ENCODE measurements at places on chromosomes 2 and 18.

GRCh38 chr2:8319219-8319618 is 362.6 kb upstream of the ID2 start:
- no peak for DNase-seq

GRCh38 chr2:160541745-160542144 is 48.1 kb upstream of the RBMS1 start:
- DNase-seq = no peak

GRCh38 chr2:68121873-68122679 is 35.6 kb upstream of the PNO1 start:
- peak; percentile 61 for DNase-seq

- no peak for DNase-seq
Observed at GRCh38 chr2:219527076-219527394, 12.8 kb downstream of the ASIC4 start.

GRCh38 chr2:218396688-218397462 is 2.8 kb upstream of the CTDSP1 start:
- no peak for DNase-seq

DNA sequence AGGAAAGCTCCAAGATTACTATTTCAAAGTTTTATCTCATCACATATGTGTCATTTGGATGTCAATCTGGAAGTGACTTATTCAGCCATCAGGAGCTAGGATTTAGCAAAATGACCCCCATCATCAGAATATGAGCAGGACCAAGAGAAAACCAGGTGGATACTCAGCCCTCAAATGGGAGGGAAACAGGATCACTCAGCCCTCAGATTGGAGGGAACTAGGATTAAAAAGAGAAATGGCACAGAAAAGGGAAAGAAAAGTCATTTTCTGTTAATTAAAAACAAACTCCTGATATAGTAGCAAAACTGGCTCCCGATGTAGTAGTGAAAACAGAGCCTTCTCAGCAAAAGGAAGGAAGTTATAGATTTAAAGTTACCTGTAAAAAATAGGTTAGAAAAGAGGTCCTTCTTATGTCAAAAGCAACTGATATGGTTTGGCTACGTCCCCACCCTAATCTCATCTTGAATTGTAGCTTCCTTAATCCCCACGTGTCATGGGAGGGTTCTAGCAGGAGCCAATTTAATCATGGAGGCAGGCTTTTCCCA is 69.0 kb upstream of the MYCN start:
- DNase-seq = no peak

- DNase-seq = no peak
Observed at GRCh38 chr2:33377048-33377447, 99.4 kb upstream of the RASGRP3 start.

DNA sequence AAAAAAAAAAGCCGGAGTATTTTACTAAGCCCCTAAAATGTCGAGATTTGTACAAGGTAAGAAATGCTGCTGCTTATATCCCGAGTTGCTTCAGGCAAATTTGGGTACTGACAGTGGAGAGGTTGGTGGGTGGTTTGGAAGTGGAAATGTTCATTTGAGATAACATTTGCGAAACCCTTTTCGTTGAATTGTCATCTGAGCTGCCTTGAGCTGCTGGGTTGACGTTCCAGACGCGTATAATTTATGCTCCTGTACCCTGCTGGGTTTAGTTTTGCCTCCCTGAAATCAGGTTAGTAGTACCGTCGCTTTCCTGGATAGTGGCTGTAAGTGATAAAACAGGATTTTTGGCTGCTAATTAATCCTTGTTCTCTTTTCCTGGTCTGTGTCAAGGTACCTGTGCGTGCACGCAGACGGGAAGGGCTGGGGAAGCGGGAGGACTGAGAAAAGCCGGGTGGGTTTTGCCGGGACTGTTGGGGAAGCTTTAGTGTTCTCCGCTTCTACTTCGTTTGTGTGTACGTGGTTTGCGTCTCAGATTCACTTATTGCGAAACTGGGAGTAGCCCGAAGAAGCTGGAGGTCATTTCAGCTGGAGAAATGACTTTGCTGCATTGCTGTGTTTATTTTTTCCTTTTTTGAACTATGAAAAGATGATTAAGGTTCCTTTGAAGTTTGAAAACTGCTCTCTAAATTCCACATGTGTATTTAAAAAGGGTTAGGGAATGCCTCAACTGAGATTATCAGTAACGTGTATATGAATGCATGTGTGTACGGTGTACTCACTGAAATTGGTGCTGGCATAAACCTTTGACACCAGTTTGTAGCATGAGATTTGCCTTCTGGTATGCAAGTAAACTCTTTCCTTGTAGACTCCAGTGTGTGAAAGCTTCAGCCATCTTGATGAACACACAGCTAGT is 709 bp downstream of the UGP2 start:
- DNase-seq = no peak

GRCh38 chr2:43676322-43677050 is at the start of gene C1GALT1C1L:
Gene C1GALT1C1L, minus strand, starts transcription at chr2:43676429. Its CDS starts 107 bp downstream, at chr2:43676322.
- DNase-seq = peak; percentile 8

- DNase-seq = no peak
Observed at GRCh38 chr2:172086241-172087206, 1.2 kb downstream of the DLX1 start.

- no peak for DNase-seq
Observed at GRCh38 chr2:101479810-101480209, 4.9 kb upstream of the RFX8 start.

DNA sequence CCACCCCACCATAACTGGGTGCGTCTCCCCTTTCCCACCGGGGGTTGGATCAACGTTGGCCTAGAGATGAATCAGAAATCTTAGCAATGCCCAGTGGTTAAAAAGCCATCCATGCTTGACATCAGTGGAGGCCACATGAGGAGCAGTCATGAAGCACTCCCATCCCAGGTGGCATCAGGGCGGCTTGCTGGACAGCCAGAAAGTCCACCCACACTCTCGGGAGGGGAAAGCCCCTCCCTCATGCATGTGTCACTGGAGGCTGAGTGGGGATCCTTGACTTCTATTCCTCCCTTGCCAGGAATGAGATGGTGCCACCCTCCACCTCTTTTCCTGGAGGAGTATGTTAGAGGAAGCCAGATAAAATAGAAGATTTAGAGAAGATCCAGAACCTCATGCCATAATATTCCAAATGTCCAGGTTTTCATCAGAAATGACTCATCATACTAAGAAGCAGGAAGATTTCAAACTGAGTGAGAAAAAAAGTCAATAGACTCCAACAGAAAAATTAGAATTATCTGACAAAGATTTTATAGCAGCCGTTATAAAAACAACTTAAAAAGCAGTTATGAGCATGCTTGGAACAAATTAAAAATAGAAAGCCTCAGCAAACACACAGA is 507.1 kb upstream of the ID2 start:
- DNase-seq = no peak

- DNase-seq = no peak
Observed at GRCh38 chr18:80180778-80181564, 66.3 kb downstream of the PARD6G start.

- DNase-seq = no peak
Observed at GRCh38 chr2:233007270-233007669, 5.8 kb downstream of the NGEF start.

GRCh38 chr18:26378701-26379100 is 152.5 kb downstream of the TAF4B start:
- DNase-seq = no peak

- no peak for DNase-seq
Observed at GRCh38 chr2:27060323-27060722, 8.9 kb downstream of the AGBL5 start.

- DNase-seq = no peak
Observed at GRCh38 chr2:181250691-181251090, 206.5 kb upstream of the ITGA4 start.

- DNase-seq = no peak
Observed at GRCh38 chr18:32764611-32765244, 8.1 kb downstream of the KLHL14 start.

DNA sequence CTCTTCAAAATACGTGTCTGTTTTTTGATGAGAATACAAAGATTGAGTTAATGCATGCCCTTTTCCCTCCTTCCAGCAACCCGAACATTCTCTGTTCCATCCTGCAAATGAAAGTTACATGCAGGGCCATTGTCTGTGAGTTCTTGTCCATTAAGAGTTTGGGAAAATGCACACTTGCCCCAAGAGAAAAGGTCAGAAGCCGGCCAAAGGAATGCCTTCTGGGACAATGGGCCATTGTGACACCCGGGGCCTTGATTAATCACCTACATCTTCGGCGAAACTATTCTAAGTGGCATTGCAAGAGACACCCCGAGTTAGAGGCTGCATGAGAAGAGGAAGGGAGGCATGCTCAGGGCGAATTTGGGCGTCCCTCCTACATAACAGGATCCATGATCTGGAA is 73.7 kb upstream of the COPS8 start:
- DNase-seq = no peak

DNA sequence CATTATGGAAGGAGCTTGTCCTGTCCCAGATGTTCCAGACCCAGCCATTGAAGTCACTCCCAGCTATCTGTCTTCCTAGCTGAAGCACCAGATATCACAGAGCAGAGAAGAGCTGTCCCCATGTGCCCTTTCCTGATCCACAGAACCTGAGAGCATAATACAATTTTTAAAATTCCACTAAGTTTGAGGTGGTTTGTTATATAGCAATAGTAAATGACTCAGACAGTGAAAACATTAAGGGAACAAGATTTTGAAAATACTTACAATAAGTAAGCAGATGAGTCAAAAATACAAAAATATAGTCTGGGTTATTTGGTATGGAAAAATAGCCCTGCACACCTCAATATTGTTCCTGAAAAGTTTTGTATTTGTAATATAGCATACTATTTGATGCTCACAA is 85.8 kb upstream of the GLS start:
- DNase-seq = no peak

GRCh38 chr2:10097352-10098148 is 17.3 kb upstream of the CYS1 start:
- DNase-seq = no peak

DNA sequence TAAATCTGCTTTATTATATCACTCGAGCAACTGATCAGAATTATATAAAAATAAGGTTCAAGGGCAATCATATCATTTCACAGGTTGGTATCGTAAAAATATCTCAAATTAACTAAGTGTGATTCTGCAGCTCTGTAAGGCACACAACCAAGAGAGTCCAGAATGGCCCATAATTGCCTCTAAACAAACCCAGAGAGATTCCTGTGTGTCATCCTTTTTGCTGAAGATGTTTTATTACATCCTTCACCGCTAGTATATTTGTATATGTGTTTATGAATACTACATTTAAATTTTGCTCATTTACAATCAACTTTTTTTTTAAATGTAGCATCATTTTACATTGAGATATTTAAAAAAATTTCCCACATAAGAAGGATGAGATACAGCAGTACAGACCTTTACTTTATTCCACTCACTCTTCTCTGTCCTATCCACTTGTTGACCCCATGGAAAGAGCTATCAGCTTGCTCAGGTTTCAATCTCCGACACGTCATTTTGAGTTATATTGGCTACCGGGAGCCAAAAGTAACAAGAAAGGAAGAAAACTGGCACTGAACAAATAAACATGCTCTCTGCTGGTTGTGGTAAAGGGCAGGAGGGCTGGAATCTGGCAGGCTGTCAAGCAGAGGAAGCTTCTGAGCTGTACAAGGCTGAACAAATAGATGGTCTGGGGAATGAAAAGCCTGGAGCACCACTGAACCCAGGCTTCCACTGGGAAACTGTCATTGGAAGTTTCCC is 23.1 kb downstream of the PLA2R1 start:
- no peak for DNase-seq

- DNase-seq = no peak
Observed at GRCh38 chr2:32772638-32773447, 145.0 kb downstream of the TTC27 start.

DNA sequence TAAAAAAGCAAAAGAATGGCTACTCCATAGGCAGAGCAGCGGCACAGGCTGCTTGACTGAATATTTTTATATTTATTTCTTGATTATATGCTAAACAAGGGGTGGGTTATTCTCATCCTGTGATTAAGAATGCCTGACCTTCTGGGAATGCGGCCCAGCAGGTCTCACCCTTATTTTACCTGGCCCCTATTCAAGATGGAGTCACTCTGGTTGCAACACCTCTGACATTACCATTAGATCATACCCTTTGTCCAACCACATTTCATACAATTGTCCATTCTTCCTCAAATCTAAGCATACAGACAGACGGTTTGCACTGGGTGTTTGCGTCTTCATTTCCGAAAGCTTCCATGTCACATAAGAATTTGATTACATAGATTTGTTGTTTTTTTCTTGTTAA is 168.2 kb downstream of the GALNT1 start:
- no peak for DNase-seq

- peak; percentile 47 for DNase-seq
Observed at GRCh38 chr18:49898421-49898820, 85.1 kb upstream of the ACAA2 start.

- no peak for DNase-seq
Observed at GRCh38 chr2:11075221-11075620, 80.0 kb upstream of the SLC66A3 start.

DNA sequence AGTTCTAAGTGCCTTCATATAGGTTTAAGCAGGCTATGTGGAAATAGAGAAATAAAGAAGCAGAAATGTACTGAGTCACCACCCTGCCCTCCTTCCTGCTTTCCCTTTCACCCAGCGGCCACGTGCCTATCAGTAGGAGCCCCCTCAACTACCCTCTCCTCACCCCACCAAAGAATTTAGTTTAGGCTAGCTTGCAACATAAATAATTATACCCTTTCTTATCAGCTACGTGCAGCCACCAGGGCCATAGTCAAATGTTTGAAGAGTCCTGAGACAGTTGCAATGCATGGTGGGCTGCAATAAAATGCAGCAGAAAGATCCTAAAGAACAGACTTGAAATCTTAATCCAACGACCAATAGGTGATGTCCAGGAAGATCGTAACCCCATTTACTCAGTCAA is 101.2 kb downstream of the RTP5 start:
- DNase-seq = no peak

DNA sequence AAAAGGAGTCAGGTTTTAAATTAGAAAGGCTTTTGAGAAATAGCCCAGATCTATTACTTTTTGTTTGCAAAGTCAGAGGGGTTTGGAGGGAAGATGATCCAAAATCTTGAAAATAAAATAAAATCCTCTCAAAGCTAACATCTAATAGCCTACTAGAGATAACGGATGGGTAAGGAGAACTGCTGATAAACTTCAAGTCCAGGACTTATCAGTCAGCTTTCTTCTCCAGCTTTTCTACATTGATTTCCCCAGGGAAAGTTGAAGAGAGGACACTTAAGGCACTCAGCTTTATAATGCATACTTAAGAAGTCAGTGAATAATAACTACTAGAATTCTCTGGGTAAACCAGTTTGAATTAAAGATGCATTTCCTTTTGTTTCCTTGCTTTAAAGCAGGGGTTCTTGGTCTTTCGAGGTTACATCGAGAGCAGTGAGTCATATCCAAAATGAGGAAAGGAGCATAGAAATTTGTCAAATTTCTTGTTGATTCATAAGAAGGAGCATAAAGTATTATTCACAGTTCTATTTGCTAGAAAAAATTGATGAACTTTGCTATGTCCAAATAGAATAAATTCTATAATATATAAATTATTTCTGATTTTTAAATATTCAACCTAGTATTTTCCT is 43.2 kb upstream of the ITPRID2 start:
- no peak for DNase-seq

DNA sequence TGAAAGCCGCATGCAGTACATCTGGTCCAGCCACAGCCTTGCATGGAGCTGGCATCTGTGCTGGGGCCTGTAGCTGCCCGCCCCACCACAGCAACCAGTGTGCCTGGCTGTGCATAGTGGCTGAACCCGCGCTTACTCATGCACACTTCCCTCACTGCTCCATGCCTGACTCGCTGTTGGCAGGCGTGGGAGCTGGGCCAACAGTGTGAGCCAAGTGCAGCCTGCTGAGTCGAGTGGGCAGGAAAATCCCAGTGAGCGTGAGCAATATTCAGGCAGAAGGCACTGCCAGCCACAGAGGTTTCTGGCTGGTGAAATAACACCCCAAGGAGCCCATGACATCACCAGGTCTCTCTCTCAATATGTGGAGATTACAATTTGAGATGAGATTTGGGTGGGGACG is 1674.1 kb upstream of the TMEFF2 start:
- DNase-seq = no peak
